ENCODE measurements at places on chromosomes 3 and 15.

GRCh38 chr15:56307180-56307579, 58.0 kb upstream of the TEX9 start:
- no peak for DNase-seq

GRCh38 chr3:127106053-127106452, 86.9 kb upstream of the PRR23E start:
- no peak for DNase-seq

- no peak for DNase-seq
These were observed 1.9 kb downstream of the FGF7 start for GRCh38 chr15:49424954-49425353.

DNA sequence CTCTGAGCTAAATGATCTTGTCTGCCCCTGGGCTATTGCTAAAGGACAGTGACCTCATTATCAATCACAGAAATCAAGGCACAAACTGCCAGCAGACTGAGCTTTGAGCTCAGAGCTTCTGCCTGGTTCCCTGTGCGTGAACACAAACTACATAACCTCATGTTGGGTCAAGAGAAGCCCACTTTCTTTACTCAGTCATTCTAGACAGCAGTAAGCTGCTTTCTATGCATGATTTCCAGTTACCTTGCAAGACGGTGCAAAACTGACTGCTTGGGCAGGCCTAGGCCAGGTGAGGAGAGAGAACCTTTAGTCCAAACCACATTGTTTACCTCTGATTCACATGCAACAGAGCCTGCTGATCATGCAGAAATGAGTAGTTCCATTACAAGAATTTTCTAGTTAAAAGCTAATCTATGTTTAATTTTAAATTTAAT, 75.1 kb downstream of the ARRDC4 start:
- DNase-seq = no peak

DNA sequence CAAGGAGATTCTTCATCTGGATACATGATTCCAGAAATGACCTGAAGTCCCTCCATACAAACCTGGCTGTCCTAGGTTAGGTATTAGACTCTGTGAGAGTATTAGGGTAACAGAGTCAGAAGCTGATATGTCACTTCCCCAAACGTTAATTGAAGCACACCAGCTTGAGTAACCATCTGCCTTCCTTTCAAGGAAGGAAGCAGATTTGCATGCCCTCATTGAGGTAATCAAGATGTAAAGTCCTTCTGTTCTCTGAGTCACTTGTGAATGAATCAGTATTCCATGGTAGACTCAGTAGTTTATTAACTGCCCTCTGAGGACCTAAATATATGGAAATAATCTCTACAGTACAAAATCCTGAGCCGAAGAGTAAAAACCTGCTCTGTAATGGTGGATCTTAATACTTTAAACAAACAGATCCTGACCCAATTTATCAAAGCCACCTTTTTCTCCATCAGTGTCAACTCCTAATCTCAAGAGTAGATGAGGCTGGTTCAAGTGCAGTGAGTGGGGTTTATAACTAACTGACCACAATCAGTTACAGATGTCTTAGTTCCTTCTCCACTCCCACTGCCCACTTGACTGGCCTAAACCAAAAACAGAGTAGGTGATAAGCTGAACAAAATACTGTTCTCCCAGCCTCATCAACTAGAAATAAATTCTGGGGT, 246.2 kb upstream of the CHRM5 start:
- DNase-seq = no peak

- no peak for DNase-seq
These were observed 26.8 kb downstream of the LRRC31 start for GRCh38 chr3:169842960-169843359.

- no peak for DNase-seq
These were observed 62.5 kb upstream of the SLCO2A1 start for GRCh38 chr3:134092208-134092701.

GRCh38 chr3:32758375-32758753, 59.4 kb upstream of the TRIM71 start:
- DNase-seq = no peak

GRCh38 chr15:81723113-81723651, 322.6 kb downstream of the MEX3B start:
- DNase-seq = no peak

DNA sequence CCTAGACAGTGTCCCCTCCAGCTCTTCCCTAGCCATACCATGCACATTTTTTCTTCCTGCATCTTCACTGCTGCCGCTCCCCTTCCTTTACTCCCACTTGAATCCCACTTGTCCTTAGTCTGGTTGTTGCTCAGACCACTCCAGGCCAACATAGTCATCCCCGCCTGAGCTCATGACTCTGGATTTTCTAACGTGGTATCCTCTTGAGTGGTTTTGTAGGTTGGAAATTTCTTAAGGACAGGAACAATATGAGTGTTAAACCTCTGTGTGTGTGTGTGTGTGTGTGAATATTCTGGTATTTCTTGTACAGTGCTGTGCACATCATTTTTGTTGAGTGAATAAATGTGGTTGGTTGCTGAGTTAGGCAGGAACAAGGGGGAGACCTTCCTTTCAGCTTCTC, 3.1 kb downstream of the BAHD1 start:
- DNase-seq = no peak

GRCh38 chr3:122397201-122397600, 13.2 kb downstream of the FAM162A start:
- DNase-seq = no peak

DNA sequence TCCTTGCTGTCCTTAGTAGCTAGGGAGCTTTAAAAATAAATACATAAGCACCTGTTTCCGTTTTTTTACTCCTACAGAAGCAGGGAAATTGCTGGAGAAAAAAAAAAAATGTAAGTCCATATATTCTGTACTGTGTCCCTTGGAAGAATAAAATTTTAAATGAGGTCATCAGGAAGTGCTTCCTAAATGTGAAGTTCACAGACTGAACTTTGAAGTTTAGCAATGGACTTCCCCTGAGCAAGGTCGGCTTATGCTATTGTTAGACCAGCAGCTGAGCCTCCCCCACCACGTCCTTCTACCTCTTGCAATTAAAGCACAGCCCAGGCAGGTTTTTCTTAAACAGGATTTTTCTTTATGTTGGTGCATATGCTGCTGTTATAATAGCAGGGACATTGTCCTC, 26.3 kb downstream of the LIPC start:
- no peak for DNase-seq

DNA sequence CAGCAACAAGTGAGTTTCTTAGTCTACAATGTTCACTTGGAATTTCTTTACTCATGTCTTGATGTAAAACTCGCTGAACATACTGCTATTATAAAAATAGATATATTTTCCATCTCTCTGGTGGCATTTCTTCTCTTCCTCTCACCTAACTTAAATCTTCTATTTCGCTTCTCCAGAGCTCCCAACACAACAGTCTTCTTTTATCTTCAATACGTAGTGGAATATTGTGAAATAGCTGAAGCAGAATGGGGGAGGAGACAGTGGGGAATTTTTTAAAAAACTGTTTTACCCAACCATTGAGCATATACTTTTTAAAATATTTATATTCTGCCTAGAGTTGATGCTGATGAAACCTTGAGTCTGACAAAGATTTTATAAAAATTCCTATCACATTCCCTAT, 548.5 kb downstream of the RBMS3 start:
- no peak for DNase-seq
